ENCODE measurements at places on chromosomes 5 and 9.
A peak's percentile ranks its signal among the peaks of the same experiment; 100 is the strongest.

DNA sequence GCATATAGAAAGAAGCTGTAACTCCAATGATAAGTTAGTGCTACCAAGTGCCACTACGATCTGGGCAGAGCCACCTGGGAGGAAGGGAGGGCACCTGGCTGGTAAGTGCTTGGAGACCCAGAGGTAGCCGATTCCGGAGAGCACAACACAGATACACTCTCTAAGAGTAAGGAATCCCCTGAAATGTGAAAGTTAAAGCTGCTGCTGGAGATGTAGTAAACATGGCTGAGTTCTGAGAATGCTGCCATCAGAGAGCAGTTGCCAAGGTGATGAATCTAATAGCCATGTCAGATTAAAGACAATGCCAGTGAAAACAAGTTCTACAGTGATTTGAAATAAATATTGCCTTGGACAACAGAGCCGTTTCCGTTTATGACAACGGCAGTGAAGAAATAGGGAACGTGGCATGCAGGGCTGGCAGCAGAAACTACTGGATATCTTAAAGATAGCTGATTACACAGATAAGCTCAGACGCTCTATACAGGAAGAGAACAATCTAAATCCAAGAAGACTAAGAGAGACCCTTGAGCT is 561.2 kb upstream of the C9orf72 start:
- peak; percentile 26 for DNase-seq

DNA sequence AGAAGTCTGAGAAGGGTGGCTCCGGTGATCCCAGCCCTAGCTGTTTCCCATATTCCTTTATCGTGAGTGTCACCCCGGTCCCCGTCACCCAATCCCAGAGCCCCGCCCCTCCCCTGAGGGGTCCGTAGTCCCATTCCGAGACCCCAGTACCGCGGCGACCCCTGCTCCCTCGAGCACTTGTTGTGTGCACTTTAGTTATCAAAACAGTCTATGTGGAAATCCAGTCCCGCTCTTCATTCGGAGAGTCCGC is 223 bp downstream of the LRSAM1 start:
- no peak for DNase-seq

- no peak for DNase-seq
These were observed 9.5 kb upstream of the IRX4 start for GRCh38 chr5:1892211-1892610.

DNA sequence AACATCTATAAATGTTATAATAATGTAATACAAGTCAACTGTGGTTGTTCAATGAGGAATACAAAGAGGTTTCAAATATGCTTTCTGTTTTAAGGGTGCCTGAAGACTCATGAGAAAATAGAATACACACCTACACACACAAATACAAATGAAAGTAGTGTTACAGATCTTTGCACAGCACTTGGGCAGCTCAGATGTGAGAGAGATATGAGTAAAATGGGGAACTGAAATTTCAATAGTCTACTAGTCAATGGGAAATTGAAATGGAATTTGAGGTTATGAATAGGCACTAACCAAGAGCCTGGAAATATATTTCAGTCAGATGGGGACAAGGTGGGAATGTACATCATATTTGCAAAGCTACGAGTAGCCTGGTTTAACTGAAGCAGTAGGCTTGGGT is 96.6 kb downstream of the ISL1 start:
- no peak for DNase-seq

DNA sequence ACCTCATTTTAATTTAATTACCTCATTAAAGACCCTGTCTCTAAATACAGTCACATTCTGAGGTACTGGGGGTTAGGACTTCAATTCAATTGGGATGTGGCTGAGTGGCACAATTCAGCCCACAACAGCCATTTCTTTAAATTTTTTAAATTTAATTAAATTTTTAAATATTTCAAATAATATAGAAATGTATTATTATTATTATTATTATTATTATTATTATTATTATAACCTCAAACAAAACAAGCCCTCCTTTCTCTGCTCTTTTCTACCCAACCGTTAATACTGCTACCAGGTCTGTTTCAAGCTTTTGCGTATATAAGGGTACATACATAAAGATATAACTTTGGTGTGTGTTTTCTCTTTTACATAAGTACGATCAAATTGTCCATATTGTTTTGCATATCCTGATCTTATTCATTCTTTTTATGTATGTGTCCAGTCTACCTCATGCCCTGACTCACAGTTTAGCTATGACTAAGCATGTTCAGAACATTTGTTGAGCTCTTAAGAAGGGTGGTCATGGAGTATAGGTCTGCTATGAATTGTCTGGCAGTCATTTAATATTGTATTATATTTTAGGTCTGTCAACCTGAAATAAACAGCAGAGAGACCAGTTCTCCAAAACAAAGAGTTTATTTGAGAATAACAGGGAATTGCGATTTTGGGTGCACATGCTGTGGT is 16.1 kb upstream of the RAB14 start:
- DNase-seq, result no peak

- no peak for DNase-seq
These were observed 5.4 kb upstream of the HEMGN start for GRCh38 chr9:97943308-97943855.

DNA sequence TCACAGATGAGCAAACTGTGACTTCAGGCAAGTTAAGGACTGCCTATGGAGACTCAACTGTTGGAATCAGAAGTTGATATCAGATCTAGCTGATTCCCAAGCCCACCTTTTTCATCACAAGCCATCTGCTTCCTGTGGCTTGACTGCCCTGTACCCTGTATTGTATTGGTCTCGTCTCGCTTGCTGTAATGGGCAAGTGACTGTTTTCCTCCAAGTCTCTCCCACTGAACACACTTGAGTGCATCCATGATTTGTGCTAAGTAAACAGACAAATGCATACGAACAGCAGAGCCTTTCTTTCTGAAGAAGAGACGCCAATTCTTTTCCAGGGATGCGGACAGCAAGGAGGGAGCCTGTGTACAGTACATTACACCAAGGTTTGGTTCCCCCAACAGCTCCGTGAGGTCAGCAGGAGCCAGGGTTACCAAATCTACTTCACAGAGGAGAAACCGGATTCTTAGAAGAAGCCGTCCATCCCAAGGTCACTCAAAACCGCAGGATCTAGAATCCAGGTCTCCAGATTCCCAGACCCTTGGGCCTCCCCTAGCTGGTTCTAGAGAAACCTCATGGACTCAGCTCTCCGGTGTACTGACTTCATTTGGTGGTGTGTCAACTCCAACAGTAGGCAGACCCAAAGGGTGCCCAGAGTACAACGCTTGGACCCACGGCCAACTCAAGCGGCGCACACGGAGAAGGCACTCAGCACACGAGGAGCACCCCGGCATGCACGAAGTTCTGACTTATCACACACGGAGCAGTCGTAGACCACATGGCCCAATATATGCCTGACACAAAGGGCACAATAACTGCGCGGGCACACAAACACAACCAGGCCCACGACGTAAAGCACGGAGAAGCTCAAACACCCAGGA is 1.1 kb downstream of the BAG1 start:
- DNase-seq, result peak; percentile 43

GRCh38 chr5:17895288-17896033 is 261.2 kb downstream of the TAF11L14 start:
- DNase-seq, result no peak

- DNase-seq, result no peak
These were observed 51.6 kb upstream of the FUBP3 start for GRCh38 chr9:130527651-130528310.
